Gastroesophageal sphincter (tissue), 4 donors: ENCODE measurements at places on chromosomes 2 and 18.

DNA sequence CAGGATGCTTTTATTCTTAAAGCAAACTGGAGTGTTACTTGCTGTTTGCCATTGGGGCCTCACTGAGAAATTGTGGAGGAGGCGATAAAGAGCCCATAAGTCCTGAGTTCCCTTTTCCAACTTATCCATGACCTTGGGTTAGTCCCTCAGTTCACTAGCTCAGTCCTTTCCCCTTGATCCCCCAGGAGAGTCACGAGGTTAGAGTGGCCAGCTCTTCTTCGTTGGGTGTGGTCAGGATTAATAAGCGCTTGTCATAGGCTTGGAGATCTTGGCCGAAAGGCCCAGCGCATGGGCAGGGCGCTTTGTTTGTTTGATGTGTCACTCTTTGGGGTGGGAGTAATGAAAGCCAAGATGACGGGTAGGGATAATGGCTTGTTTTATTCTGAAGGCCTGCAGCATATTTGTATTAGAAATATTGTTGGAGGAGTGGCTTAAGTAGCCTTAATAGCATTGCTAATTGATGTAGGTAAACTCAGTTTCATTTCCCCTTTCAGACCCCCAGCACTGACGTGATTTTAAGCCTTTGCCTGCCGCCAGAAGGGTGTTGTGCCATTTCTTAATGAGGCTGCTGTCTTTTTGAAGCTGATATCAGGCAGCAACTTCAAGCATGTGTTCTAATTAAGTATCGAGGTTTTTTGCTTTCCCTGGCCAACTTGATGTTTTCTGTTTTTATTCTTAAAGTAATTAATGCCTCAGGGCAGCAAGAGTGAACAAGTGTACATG is 15.7 kb downstream of the GRHL1 start:
- ATAC-seq, result no peak

DNA sequence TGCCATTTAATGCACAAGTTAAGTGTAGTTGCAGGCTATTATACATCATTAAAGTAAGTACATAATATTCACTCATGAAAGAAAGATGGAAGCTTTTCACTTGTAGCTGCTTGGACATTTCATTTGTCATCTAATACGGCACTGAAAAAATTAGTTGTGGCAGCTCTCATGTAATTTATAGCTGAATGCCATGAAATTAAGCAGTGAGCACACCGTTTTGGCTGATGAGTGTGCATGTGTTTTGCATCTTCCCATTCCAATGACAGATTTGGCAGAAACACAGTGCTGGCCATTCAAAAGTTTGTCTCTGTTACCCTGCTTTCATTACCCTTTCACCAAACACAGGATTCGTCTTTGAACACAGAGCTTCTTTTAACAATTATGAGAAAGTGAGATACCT is 174.0 kb downstream of the PTGR3 start:
- ATAC-seq, result no peak

- ATAC-seq, result no peak
These were observed 401.7 kb upstream of the SPRED2 start for GRCh38 chr2:65834062-65834461.

GRCh38 chr18:80252136-80252535 is 4.8 kb upstream of the PARD6G start:
- no peak for ATAC-seq

- ATAC-seq, result no peak
These were observed 10.5 kb downstream of the CAPN10 start for GRCh38 chr2:240597054-240597418.

DNA sequence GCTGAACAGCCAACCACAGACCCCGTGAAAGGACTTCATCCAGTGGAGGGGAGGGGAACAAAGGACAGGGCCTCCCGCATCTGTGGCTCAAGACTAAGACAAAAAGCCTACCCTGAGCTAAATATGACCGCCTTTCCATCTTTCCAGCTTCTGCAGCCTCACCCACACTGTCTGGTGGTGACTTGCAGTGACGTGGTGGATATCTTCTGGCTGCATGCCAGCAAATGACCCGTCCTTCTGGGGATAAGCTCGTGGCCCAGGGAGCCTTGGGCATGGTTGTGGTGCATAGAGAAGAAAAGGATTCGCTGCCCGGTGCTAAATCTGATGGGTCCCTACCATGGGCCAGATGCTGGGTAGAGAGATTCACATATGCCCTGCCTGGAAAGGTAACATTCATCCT is 8.7 kb upstream of the NGEF start:
- no peak for ATAC-seq

DNA sequence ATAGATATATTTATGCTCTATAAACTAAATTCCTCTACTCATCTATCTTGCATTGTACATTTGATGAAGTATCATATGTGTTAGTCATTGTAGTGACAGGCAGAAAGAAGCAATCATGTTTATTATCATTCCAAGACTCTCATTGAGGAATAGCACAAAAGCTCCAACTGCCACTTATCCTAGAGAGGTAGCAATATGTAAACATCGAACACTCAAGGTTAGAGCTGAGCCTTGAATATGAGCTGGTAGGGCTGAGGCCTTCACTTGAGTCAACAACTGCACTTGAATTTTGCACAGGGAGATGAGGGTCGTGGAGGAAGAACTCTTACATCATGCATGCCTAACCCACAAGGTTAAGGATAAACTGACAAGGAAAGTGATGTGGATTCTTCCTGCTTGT is 900.9 kb downstream of the CPS1 start:
- ATAC-seq, result no peak

DNA sequence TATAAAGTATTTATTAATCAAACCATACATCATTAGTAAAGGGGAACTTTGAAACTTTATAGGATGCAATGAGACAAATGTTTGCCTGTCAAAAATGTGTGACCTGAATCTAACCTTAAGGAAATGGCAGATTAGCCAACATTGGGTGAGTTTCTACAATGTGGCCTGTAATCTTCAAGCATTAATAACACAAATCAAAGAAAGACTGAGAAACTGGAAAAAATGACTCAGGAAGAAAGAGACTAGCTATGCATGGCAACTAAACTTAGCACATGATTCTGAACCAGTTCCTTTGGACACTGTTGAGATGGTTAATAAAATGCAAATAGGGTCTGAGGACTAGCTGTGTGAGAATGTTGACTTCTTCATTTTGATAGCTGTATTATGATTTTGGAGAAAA is 628.6 kb upstream of the ID2 start:
- no peak for ATAC-seq

- no peak for ATAC-seq
These were observed 565.2 kb upstream of the ID2 start for GRCh38 chr2:8116661-8117060.

DNA sequence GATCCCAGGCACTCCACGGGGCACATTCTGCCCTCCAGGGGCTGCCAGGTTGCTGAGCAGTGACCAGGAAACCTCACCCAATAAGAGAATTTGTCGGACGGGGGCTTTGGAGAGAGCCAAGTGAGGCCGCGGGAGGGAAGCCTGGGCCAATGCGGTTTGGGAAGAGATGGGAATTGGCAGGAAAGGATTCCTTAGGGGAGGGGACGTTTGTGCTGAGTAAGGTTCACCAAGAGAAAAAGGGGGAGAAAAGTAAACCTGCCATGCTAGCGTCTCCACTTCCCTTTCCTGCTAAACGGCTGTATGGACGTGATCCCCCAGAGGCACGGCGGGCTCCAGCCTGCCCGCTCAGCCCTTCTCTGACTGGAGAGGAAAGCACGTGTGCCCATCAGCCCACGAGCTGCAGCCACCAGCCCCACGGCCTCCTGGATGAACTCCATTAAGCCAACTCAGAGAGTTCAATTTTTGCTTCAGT is 194.4 kb upstream of the ID2 start:
- no peak for ATAC-seq

DNA sequence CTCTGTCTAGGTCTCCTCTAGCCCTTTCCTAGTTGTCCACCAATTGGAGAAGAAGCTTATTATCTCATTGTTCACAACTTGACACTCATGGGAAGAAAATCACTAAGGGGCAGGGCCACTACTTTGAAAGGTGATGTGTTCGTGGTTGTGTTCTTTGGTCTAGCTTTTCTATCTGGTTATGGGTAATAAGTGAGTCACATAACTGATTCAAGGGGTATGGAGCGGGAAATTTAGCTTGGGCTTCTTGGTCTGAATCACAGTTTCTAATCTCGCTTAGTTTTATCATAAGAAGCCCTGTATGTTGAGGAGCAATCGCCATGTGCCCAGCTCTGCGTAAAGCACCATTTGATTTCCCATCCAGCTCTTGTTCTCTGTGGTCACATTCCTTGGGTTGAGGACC is 18.7 kb upstream of the DYTN start:
- ATAC-seq, result no peak

GRCh38 chr2:24317491-24317920 is 42.8 kb downstream of the ITSN2 start:
- ATAC-seq, result no peak

GRCh38 chr18:74996996-74997395 is 211.9 kb downstream of the PTGR3 start:
- ATAC-seq, result no peak

DNA sequence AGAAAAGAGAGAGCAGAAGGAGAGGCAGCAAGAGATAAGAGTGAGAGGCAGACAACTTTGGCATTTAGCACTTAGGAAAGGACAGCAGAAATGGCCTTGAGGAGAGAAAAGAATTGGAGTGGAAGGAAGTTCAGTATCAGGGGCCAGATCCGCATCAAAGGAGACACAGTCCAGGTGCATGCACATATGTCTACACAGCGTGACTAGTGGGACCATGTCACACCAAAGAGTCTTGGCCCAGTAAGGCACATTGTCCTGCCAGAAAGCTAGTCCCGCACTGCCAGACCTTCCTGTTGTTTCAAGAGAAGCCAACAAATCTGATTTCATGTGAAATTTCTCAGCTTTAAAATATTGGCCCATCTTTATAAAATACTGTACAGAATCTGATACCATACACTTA is 8.5 kb upstream of the STK39 start:
- ATAC-seq, result no peak

DNA sequence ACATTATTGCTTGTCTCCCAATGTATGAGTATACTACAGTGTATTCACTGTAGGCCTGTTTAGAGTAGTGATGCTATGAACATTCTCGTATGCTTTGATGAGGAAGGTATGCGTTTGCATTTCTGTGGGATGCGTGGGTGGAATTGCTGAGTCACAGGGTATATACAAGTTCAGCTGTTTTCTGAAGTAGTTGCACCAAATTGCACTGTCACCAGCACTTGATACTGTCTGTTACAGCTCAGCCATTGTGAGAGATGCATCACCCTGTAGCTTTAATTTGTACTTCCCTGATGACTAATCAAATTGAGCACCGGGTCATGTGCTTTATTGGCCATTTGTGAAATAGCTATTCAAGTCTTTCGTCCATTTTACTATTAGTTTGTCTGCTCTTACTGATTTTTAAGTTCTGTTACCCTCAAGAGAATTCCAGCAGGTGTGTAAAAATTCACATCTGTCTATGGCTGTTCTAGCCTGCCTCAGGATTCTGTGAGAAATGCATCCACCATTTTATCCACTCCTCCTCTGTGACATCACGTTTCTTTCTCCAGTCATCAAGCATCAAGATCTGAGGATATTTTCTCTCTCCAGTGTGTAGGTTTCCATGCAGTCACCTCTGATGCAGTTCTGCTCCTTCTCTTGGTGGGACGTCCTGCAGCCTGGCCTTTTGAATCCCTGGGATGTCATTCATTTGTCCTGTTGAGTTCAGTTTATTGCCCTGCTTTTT is 72.5 kb downstream of the DGKD start:
- no peak for ATAC-seq

- no peak for ATAC-seq
These were observed 286.4 kb upstream of the NCKAP5 start for GRCh38 chr2:133854603-133855200.

DNA sequence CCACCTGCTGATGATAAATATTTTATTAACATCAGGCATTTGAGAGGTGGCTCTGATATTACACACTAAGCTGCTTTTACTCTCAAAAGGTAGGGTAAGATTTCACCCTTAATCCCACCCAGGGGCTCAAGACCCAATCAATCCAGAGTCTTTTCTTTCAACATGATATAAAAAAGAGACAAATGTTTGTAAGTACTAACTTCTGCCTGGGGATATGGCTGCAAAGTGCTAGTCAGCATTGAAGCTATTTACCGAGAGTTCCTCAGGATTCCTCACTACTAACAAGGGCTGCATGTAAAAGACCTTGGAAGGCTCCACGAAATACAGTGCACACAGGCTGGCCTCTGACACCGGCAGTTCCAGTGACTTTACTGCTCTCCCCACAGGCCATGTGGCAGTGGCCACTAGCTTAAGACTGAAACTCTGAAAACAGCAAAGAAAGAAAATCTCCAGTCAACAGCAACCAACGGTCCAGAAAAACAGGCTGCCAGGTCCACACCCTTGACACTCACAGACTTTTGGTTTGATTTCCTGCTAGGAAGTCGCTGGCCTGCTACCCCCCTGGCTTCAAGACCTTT is 11.2 kb downstream of the MREG start:
- ATAC-seq, result no peak

DNA sequence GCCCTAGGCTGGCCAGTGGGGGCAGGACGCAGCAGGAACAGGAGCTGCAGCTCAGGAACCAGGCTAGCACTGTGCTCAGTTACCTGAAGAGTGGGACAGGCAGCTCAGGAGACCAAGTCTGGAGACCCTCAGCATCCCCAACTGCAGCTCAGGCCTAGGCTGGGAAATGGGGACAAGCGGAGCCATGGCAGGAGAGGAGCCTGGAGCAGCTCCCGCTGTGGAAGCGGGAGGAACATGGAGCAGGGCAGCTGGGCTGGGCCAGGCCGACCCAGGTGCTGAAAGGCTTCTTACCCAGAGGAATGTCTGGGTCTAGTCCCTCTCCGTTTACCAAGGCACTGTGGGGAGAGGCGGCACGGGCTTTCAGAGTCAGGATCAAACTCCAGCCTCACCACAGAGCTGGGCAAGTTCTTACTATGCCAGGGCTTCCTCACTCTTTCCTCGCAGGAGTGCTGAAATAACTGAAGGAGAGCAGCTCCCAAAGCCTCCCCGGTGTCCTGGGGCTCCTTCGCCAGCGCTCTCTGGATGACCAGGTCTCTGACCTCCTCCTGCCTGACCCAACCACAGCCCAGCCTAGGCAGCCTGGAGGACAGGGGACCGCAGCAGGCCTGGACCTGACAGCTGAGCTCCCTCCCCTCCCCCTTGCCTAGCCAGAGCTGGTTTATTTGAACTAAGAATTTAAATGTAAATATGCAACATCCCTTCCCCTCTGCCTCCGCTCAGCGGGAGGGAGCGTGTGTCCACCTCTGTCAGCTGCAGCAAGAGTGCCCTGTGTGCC is 247.8 kb upstream of the SIX2 start:
- ATAC-seq, result no peak

DNA sequence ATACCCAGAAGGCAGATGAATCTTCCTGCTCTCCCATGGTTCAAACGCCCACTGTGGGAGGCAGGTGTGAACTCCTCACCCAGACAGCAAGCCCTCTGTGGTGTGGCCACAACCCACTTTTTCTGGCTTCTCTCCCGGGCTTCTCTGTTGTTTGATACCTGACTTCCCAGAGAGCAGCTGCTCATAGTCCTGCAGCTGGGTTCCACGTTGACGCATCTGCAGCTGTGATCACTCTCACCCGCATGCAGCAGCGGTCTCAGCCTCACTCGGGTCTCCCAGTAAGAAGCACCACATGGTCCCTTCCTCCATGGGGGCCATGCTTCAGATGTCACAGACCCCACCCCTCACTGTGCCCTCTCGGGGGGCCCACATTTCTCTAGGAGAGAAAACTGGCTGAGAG is 3.5 kb downstream of the ASPRV1 start:
- no peak for ATAC-seq
